ENCODE measurements at places on chromosomes 1 and 21.

DNA sequence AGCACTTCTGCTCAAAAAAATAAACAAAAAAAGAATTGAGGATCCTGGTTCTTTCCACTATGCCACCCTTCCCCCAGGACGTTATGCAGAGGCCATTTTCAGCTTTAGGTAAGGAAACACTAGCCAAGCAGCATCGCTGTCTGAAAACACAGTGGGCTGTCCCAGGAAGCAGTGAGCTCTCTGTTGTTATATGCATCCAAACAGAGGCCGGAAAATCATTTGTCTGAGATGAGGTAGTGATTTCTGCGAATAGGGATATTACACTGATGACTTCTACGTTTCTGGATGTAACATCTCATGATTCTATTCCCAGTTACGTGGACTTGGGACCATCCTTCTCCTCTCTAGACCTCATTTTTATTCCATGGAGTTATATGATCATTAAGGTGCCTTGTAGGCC is 137.2 kb downstream of the OMA1 start:
- no peak for DNase-seq

GRCh38 chr1:176557543-176558258 is 94.7 kb downstream of the PAPPA2 start:
- DNase-seq, result no peak

- DNase-seq, result no peak
These were observed 52.5 kb downstream of the ZNF684 start for GRCh38 chr1:40583980-40584379.

- no peak for DNase-seq
These were observed 3.3 kb downstream of the C21orf58 start for GRCh38 chr21:46320331-46320801.

DNA sequence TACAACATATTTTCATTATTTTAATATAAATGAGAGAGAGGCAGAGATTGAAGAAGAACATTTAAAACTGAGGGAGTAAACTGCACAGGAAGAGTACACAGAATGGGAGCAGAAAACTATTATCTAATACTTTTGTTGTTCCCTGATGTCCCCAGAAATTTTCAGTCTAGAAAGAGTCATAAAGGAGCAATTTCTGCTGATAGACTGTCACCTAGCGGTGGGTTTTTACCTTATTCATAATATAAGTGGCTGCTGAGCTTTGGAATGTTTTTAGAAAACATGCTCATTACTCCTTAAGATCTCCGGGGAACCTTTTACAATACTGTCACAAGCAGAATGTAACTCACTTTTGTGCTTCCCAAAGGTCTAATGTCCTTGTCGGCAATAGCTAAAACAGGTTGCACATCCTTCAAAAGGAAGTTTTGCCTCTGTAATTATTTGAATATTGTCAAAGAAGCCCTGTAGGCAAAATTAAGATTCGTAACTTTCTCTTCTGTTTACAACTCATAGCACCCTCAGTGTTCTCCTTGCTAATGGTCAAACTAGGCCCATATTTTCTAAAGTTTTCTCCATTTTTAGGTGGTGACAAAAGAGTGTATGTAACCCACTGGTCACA is 4.9 kb upstream of the NPL start:
- no peak for DNase-seq

DNA sequence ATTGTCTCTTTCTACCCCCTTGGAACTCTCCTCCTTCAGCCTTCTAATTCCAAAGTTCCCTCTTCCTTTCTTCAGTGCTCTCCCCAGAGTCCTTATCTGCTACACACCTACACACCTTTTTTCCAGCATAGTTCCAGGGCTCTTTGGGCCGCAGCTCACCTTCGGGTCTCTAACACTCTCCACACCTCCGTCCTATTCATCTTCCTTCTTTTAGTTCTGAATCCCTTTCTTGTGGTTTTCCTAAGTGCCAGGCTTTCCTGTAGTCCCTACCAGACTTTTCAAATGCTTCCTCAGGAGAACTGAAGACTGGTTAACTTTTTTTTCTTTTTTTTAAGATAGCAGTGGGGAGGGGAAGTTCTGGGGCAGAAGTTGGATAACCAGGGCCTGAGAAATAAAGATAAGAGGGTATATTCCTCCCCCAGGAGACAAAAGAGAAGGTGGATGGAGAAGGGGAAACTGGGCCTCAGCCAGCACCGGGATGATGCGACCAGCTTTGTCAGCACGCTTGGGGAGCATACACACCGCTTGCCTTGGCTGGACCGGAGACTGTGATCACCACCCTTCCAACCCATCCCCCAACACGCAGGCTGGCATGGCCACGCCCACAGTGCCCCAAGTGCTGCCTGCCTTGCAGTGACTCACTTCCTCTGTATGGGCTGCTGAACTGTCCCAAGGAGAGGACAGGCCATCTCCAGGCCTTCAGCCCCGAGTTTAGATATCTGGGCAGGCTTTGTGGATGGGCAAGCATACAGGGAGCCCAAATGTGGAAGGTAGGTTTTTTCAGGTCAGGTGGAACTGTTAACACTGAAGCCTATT is 2.5 kb upstream of the CERS2 start:
- DNase-seq, result peak; percentile 69

DNA sequence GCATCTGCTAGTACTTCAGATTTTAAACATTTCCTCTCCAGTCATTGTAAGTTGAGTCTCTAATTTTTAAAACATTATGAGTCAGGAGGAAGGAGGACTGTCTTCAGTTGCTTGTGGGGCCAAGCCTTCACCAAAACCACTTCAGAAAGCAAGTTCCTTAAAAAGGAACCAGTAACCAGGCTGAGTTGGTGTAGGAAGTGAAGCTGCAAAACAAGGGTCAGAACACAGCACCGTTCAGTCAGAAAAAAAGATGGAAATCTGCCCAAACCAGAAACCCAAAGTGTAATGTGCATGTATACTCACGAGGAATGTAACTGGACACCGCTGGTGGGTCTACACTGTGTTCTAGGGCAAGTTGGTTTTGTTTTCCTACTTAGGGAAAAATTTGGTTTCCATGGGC is 402.1 kb downstream of the SETD4 start:
- DNase-seq, result no peak

GRCh38 chr1:65939191-65939590 is 146.5 kb downstream of the PDE4B start:
- DNase-seq, result no peak
